BJ (cell line): ENCODE measurements at places on chromosomes 4 and X.

DNA sequence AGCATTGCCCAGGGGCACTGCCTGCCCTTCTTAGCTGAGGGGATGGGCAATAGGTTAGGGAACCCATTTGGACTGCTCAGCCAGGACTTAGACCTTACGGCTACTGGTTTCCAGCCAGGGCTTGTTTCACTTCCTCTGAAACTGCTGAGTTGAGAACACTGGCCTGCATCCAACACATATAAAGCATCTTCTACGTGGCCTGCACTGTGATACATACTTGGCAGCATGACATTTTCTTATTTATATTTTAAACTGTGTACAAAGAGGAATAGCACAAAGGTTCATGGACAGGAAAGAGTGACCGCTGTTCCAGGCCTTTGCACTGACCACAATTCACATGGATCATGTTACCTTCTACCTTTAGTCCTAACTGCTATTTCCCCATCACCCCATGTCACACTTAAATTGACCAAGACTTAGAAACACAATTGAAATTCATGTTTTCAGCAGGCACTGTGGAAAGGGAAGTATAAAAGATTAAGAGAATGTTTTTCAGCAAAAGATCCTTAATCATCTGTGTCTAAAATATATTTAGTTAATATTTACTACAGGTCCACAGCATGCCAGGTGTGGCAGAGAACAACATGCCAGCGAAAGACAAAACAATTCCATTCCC, 43.7 kb downstream of the NLGN4X start:
- no peak for DNase-seq

- DNase-seq: no peak
Observed at GRCh38 chrX:2618516-2618915, 72.6 kb upstream of the CD99 start.

GRCh38 chrX:118497180-118497818, 1.7 kb downstream of the DOCK11 start:
- no peak for DNase-seq

DNA sequence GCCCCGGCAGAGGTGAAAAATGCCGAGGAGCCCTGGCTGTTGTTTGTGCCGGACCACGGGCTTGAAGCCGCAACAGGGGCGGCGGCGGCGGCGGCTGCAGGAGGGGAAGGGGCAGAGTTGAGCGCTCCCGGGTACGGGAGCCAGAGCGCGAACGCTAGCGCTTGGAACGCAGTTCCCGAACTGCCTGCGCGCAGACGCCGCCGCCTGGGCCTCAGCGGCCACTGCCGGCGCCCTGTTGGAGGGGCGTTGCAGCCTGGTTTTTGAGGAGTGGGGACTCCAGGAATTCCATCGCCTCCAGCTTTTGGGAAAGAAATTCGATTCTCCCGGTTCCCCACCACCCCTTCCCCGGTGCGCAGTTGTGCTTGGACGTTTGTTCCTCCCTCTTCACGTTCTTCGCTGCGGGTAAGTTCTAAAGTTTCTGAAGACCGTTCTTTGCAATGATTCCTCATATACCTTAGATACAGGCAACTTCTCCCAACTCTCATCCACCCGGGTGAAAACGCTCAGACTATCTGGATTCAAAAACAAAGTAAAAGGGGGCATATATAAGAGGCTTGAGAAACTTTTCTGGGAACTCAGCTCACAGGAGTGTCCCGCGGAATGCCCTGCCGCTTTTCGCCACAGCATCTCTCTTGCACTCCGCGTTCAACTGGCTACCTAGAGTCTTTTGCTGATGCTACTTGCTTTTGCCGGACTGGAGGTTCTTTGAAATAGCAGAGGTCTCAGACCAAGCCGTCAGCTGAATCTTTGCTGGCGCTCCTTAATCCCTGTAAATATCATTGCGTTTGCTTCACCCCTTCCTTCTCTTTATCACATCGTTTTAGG, 1.0 kb downstream of the FAT4 start:
- DNase-seq: no peak

DNA sequence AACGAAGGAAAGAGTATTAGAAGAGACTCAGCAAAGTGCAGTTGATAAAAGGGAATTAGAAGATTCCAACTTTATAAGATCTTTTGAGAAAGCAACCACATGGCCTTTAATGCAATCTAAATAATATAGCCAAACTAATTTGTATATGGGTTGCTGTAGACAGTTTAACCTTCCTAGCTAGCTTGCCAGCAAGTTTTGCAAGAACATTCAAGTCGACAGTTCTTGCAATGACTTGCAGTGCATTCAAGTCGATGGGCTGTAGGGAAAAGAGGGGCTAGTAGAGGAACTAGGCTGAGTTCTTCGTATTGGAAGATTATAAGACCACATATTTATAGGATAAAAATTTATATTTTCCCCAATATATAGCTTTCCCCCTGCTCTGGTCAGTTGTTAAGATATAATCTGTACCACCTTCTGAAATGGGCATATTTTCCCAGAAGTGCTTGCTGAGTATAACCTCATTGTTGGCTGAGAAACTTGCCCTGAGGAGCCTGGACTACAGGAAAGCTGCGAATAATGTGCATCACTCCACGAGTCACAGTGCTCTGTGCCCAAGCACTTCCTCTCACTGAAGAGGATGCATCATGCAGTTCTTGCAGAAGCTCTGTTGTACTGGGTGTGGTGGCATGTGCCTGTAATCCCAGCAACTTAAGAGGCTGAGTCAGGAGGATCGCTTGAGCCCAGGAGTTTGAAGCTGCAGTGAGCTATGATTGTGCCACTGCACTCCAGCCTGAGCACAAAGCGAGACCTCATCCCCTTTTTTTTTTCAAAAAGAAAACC, 56.7 kb downstream of the DOCK11 start:
- DNase-seq: no peak

- DNase-seq: no peak
Observed at GRCh38 chrX:48919947-48920717, 1.3 kb upstream of the PIM2 start.

DNA sequence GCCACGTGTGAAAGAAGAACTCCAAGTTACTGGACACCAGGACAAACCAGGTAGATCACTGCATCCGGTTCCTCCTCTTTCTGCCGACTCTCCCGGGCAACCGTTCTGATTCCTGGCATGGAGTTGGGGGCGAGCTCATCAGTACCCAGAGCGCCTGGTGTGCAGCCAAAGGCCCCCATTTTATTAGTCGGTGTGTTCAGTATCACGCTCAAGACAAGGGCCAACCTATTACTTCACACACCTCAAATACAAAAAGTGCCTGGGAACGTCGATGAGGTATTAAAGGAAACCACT, 2.8 kb upstream of the CTBP1 start:
- DNase-seq: no peak

DNA sequence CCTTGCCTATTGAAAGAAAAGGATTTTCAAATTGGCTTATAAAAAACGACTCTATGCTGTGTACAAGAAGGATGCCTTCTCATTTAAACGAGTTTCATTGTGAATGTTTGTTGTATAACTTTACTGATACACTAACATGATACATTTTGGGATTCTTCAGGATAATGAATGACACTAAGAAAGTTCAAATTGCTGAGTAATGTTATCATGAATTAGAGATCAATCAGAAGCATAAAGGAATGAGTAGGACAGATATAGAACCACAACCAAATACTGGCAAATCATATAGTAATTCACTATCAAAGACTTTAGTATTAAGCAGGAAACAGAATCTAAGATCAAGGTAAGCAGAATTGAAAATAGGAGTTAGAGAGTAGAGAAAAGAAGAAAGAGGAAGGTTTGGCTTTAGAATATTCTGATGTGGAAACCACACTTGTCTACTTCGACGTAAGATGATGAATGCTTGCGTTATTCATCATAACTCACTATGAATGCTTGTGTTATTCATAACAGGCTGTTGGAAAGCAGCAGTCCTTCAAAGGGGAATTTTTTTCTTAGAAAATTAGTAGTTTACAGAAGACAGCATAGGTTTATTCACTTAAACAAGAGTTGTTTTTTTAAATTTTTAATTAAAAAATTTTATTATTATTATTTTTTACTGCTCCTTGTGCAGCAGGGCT, 13.4 kb downstream of the CCDC158 start:
- no peak for DNase-seq

DNA sequence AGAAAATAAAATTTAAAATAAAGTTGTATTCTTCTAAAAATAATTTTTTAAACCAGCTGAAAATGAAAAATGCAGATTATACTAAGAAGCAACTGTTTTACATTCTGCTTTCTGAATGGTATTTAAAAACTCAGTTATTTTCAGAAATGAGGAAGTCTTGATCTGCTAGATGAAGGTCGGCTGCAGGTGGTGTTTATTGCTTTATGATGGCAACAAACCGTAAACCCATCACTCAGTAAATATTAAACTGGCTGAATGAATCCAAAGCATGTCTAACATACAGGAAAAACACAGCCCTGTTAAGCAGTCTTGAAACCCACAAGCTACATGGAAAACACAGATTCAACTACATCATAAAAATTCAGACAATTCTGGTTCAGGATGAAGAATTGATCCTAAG, 29.3 kb downstream of the DYNLT3 start:
- DNase-seq: no peak

DNA sequence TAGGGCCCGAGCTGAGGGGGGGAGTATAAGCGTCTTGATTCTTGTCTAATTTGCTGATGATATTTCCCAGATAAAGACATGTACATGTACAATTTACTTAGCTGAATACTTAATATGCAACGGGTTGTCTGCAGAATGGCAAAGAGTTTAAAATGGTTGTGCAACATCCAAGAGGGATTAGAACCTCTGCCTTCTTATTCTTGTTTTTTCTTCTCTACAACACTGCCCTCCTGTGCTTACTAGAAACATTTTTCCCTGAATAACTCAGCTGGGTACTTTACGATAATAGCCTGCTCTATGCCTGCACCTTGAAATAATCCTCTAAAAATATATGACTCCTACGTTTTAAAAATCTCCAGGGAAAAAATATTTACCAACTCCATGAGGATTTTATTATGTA, 41.8 kb downstream of the INTS12 start:
- no peak for DNase-seq

DNA sequence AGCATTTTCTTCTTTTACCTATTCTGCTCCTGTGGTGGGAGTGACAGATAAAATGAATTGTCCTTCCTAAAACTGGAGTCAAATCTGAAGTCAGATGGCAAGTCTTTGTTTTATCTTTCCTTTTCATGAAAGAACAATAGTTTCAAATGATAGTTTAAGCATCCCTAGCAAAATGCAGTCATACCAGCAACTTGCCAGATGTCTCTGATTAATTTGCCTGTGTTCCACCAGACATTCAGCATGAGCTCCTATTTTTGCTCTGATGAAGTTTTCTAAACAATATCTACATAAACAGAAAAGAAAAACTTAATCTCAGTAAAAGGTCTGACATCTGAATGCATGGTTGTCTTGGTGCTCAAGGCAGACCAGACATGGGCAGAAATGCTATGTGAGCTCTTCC, 15.2 kb downstream of the PRKG2 start:
- no peak for DNase-seq

GRCh38 chr4:32226204-32226603, 1506.0 kb downstream of the PCDH7 start:
- DNase-seq: no peak

- DNase-seq: no peak
Observed at GRCh38 chr4:57220734-57221133, 110.5 kb upstream of the IGFBP7 start.

DNA sequence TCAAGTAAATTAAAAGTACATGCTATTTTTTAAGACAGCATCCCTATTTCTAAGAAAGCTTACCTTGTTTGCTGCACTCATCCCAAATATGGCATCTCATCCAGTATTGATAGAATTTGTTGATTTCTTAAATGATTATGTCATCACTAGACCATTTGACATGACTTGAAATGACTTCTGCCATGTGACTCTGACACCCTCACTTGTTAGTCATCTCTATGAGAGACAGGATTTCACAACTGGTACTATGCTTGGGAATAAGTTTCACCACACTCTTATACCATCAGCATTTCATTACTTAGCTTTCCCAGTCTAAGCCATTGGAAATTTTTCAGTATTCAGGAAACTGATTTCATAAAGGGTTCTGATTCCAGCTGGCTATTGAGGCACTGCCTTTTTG, 55.3 kb downstream of the TMPRSS11F start:
- no peak for DNase-seq

GRCh38 chr4:142719854-142720541, 126.1 kb downstream of the INPP4B start:
- DNase-seq: no peak

DNA sequence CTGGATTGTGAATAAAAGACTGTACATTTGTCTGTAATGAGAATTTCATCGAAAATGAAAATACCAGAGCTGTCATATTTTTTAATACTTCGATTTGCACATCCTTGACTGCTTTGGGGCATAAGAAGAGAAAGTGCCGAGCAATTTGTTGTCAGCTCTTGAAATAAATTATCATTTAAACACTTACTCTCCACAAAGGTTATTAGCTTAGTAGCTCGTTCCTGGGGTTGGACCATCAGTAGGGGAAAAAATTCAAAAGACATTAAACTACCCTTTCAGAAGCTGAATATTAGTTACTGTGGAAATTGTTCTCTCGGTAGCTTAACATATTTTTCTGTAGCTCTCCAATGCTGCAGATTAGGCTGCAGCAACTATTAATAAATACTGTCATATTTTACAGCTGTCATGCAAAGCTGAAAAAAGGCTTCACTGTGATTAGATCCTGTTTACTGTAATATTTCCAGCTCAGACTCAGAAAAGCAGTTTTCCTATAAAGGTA, 76.9 kb downstream of the GRIA3 start:
- no peak for DNase-seq

GRCh38 chr4:57633212-57633859, 523.2 kb upstream of the IGFBP7 start:
- DNase-seq: no peak

DNA sequence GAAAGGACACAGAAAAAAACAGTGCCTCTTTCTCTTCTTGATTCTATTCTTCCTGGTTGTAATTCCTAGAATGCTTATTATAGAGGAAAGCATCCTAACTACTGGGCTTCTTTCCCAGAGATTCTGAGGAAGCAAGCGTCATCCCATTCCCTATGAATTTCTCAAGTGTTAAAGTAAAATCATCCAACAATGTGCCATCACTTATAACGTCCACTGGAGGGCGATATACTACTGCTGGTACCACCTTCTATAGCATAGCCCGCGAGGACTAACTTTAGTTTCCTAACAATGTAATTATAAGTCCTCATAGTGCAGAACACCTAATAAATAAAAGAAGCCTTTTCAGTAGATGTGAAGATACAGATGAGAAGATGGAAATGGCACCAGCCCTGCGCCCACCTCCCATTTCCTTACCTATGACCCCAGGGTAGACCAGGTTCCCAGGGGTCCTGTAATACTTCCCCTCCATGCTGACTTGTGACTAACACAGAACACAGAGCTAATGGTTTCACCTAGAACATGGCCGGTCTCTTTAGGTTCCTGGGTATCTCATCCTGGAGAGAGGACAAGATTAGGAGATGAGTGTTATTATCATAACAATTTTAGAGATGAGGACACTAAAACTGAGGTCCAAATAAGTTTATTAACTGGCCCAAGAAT, 4.2 kb downstream of the CENPVL3 start:
- DNase-seq: no peak

- DNase-seq: no peak
Observed at GRCh38 chrX:13994536-13995080, 35.1 kb downstream of the GEMIN8 start.
